ENCODE measurements at places on chromosomes 3 and 15.

- no peak for DNase-seq
These were observed 112.1 kb downstream of the TNIK start for GRCh38 chr3:171348121-171348520.

DNA sequence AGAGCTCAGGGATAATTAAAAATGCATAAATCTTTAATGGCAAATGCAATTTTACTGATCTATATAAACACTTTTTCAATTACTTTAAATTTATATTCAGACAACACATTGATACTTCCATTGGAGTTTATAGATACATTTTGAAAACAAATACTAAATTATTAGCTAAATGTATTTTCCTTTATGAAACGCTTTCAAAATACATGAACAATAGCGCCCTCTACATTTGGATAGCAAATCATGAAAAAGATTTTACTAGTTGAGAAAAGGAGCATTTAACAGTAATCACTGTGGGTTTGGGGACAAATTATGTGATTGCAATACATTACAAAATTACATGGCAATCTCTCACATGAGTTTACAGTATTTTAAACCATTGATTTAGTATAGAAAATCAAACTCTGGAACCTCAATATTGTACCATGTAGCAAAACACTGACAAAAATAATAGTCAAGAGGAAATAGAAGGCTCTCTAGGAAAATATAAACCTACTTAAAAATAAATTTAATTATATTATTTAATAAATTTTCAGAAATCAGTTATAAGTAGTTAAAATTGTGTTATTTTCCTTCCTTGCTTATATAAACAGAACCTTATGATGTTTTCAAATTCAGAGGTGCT lies 207.9 kb downstream of the ZIC1 start:
- DNase-seq: peak; percentile 64

DNA sequence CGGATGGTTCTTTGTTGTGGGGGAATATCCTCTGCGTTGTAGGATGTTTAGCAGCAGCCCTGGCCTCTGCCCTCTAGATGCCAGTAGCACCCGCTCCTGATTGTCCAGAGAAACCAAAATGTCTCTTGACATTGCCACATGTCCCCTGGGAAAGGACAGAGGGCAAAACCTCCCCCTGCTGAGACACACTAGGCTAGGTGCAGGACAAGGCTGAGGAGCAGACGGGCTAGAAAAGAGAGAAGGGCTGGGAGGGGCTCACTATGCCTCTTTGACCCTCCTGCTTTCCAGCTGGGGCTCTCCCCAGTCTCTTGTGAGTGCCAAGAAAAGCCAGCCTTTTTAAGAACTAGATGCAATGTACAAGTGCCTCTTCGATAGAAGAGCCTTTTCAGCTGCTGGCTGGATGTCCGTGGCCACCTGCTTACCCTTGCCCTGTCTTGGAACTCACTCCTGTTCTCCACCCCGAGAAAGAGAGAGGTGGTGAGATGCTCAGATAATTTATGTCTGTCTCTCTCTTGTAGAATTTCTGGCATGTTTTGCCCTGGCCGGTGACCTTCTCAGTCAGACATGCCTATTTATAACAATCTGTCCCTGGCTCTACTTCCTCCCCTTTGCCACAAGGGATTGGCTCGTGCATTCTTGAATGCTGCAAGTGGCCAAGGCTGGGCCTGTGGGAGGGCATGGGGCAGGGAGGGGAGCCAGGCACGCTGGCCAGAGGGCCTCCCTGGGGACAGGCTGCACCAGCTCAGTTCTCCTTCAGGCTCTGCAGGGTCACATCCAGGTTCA lies 142.6 kb downstream of the RPLP1 start:
- no peak for DNase-seq

DNA sequence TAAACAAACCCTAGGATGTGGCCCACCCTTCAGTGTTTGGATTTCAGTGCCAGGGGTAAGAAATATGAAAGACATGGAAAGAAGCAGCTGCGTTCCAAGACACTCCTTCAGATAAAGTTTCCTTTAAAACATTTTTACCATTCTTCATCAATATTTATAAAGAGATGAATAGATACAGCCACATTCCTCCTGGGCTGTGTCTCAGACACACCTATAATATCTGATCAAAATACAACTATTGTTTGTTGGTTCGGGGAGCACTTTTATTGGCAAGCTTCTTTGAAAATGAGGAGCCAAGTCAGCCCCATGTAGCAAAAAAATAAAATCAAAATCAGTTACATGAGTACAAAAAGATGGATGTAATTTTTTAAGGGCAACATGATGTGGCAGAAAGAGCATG lies 53.2 kb downstream of the RPL22L1 start:
- DNase-seq: no peak

DNA sequence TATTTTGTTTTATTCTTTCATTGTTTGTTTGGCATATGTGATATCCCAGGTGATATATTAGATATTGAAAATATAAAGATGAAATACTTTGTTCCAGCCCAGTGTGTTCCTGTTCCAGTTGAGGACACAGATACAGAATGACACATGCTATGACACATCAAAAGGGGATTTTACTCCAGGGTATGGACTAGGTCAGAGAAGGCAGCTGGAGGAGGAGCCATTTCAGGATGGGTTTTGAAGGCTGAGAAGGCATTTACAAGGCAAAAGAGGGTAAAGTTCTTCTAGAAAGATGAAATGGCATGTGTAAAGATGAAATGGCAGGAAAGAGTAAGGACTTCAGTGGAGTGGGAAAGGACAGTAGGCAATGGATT lies 163.8 kb downstream of the ZIC1 start:
- no peak for DNase-seq

GRCh38 chr3:195395208-195395816 lies 47.5 kb downstream of the ACAP2 start:
- no peak for DNase-seq

DNA sequence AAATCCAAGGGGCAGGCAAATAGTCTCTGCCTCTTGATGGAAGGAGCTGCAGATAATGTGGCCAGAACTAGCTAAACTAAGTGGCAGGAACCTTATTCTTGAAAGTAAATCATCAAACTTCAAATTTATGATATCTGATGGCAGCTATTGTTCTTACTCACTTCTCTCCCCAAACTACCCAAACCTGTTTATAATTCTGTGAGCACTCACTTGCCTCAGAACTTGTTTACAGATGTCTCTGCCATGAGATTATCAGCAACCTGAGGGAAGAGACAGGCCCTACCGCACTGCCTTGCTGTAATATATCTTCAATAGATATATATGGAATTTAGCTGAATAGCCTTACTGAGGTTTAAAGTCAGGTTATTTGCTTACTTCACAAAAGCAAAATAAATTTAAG lies 2.2 kb upstream of the B3GALNT1 start:
- DNase-seq: no peak

GRCh38 chr15:41606997-41607396 lies 48.0 kb downstream of the TYRO3 start:
- no peak for DNase-seq

DNA sequence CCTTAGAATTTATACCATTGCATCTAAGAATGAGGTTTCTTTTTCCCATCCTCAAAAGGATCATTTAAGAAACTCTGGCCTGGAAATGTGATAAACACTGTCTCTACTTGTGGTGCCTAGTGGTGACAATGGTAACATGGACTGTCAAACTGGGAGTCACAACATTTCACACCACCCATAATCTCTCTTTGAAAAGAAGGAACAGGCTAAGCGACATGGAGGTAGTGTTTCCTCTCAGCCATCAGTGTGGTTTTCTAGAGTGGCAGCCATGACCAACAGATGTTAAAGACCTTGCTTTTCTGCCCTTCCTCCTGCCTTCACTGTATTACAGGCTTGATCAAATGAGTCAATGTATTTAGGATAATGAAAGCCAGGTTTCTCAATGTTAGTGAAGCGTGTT lies 283.1 kb upstream of the STAC start:
- DNase-seq: no peak

DNA sequence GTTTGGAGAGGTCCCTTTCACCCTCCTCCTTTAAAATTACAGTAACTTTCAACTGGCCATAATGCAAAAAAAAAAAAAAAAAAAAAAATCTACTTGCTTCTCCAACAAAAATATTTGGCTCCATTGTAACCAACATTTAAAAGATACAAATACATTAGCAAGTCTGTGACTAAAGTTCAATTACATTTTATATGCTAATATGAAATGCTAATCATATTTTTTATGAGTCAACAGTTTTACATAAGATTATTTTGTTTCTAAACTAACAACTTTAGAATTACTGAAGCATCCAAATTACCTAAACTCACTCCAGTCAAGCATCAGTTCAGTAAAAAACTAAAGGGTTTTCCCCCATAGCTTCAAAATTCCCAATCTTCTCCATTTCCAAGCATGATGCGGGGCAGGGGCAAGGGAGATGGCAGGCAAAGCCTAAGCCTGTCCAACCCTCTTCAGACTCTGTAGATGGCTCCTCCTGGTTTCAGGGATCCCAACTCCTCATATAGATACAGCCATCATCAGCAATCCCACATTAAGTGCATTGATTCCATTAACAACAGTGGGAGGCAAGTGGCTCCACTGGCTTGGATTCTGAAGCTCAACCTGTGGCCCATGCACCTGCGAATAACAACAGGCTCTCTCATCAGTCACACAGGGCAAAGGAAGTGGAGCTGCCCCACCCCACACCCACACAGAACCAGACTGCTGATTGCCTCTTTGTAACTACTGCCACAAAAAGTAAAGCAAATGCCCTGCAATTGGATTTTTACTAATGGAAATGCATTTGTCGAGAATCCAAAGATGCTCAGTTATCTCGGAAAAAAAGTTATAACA lies 15.0 kb downstream of the SFMBT1 start:
- DNase-seq: no peak

DNA sequence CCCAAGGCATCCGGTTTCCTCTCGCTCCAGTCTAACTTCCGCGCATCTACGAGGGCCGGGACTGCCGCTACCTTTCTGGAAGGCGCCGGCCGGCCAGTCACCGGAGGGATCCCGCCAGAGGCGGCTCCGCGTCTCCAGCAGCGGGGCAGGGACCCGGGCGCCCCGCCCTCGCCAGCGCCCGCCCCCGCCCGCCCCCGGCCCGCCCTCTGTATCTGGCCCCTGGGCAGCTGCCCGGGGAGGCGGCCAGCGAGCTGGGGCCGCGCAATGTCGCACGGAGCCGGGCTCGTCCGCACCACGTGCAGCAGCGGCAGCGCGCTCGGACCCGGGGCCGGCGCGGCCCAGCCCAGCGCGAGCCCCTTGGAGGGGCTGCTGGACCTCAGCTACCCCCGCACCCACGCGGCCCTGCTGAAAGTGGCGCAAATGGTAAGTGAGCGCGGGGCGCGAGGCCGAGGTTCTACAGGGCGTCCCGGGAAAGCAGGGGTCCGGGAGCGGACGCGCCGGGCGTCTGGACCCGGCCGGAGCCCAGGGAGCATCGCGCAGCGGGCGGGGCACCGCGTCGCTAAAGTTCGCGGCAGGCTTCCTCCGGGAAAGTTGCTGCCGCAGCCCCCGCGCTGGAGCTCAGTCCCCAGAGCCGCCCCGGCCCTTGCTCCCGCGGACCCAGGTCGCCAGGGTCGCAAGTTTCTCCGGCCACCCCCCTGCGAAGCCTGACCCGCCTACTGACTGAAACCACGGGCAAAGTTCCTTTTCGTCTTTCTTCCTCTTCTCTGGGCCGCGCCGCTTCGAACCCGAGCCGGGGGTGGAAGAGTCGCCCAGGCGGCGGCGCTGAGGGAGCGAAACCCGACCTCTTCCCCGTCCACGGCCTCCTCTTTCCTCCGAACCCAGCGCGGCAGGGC lies at the start of gene CMTM7:
Gene CMTM7 (plus strand): TSS at position 211 of the 893 bp plus-strand sequence. CDS start 54 bp downstream, at position 265.
- no peak for DNase-seq

- DNase-seq: no peak
These were observed 28.9 kb downstream of the EAF1 start for GRCh38 chr3:15456321-15456720.

GRCh38 chr15:81792646-81793045 lies 253.2 kb downstream of the MEX3B start:
- no peak for DNase-seq

- no peak for DNase-seq
These were observed 265.4 kb upstream of the ARHGEF26 start for GRCh38 chr3:153855772-153856171.

GRCh38 chr15:85406916-85407315 lies 26.5 kb downstream of the AKAP13 start:
- no peak for DNase-seq

- no peak for DNase-seq
These were observed 26.8 kb downstream of the STARD5 start for GRCh38 chr15:81297147-81297572.

- no peak for DNase-seq
These were observed 607.9 kb upstream of the KCNMB2 start for GRCh38 chr3:177928172-177928873.

- no peak for DNase-seq
These were observed 51.5 kb downstream of the PLCL2 start for GRCh38 chr3:16936233-16936632.

DNA sequence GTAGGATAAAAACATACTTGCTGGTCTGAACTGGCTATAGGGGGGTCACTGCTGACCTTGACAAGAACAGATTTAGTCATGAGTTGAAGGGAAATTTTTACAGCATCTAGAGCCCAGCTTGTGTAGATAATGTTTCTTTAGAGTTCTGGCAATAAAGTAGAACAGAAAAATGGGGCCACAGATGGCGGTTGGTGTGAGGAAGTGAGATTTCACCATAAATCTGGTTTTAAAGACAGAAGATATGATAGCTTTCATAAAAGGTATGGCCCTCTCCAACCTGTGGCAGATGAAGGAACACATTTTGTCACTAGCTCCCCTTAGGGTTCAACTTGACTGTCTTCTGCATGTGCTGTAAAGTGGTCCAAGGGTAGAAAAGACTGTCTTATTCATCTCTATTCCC lies 24.3 kb upstream of the IMPDH2 start:
- no peak for DNase-seq

DNA sequence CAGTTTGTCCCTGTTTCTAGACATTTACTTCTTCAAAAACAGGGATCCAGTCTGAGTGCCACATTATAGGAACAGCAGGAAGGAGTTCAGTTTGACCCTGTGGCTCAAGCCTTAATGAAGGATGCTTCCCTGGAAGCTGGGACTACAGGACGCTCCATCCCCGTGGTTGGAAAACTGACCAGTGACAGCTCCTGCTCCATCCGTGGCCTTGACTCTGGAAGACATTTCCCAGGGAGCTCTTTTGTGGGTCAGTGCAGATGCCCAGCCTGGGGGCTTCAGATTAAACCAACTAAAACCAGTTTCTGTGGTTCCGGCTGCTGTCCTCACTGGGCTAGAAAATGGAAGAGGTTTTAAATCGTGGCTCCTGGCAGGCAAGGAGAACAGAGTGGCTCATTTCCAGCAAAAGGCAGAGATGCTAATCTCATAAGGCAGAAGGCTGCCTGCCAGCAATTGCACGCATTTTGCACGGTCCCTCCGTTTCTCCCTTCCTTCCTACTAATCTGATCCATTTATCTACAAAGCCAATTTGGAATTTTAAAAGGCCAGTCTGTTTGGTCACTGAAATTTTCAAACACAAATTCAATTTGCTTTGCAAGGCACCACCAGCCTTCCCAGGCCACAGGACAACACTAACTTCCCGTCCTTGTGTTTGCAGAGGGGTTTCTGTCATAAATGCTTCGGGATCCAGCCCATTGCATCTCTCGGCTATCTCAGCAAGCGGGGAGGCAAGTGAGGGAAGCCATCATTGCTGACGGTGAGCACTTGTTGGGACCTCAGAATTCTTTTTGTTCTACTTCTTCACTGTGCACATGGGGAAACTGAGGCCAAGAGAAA lies 6.2 kb upstream of the SSUH2 start:
- DNase-seq: no peak
